ENCODE measurements at places on chromosomes 7 and 10. TPM values are rescaled to one million over a fixed set of nuclear protein-coding genes. Genes with fewer than 3 reads are reported as not detected.

- no peak for DNase-seq
These were observed 93.4 kb downstream of the ZNF365 start for GRCh38 chr10:62467527-62467926.

- DNase-seq = no peak
These were observed 57.6 kb upstream of the CROT start for GRCh38 chr7:87287738-87288341.

GRCh38 chr7:6078548-6078947 is 47.4 kb downstream of the ANKRD61 start:
- no peak for DNase-seq

- no peak for DNase-seq
These were observed 65.1 kb downstream of the AMZ1 start for GRCh38 chr7:2753148-2753547.

DNA sequence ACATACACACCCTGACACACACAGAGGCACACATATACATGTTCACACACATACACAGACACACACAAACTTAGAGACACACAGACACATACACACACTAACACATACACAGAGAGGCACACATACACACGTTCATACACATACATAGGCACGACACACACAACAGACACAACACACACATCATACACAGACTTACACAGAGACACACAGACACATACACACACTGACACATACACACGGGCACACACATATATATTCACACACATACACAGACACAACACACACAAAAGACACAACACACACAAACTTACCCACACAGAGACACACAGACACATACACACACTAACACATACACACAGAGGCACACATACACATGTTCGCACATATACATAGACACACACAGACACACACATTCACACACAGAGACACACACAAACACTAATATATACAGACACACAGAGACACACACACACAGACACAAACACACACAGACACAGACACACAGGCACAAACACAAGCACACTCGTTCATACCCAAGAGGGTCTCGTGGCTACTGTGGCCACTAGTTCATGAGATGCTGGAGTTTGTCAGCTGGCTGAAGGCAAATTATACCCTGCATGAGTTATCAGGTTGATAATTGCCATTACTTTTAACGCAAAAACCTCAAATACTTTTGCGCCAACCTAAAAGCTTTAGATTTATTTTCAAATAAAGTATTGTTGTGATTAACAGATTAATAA is 17.7 kb upstream of the KLF6 start:
- no peak for DNase-seq

DNA sequence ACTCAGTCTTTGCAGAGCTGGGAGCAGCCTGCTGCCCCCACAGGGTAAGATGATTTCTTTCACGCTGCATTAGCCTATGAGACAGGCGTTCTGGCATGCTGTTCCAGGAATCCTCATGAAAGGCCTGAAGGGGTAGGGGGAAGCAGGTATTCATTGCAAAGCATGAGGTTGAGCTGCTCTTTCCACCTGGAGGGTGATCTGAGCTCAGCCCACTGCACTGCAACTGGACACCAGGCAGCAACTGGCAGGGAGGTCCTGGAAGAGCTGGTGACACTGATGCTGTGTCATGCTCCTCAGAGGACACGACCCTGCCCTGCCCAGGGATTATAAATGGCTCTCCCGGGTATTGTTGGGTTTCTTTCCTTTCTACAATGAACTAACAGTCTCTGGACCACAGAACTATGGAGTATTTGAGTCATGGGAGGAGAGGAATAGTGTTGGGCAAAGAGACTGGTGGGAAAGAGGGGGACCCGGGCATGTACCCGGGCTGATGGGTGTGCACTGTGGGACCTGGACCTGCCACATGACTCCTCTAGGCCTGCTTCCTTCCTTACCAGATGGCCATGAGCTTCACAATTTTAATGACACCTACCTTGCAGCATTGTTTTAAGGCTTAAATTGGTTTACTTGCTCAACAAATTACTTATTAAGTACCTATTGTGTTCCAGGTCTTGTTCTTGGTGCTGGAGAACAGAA is 24.3 kb downstream of the SLC25A28 start:
- DNase-seq = no peak

DNA sequence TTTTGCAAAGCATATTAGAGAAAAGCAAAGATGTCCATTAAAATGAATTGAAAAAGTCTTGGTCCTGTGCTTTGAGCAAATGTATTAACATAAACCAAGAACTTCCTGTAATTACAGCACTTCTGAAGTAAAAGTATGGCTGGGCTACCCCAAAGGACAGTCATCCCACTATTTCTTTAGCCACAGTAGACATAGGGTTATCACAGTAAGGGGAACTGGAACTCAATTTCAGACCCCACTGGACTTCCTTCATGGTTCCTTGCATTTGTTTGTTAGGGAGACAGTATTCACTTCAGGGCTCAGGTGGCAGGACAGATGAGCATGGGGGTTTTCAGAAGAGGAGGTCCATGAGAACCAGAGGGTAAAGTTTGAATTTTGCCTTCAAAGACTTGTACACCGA is 203.1 kb upstream of the PDE1C start:
- DNase-seq = no peak

DNA sequence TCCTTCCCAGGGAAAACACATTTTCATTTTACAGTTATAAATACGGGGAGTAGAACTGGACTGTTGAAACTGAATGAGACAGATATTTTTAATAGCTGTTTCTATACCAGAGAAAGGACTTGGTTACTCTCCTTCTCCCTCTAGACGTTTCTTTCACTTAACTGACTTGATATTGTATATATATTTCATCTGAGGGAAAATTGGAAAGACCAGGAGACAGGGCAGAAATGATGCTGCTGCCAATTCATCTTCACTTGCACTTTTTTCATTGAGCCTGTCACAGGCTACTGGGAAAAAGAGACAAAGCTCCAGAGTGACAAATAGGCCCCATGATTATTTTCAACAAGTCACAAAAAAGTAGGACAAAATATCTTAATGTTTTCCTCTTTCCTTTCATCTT is 636.0 kb upstream of the TPK1 start:
- DNase-seq = no peak

- DNase-seq = no peak
These were observed 6.2 kb downstream of the NKX6-2 start for GRCh38 chr10:132779549-132780294.

GRCh38 chr7:67729771-67730170 is 733.1 kb downstream of the TYW1 start:
- DNase-seq = no peak

DNA sequence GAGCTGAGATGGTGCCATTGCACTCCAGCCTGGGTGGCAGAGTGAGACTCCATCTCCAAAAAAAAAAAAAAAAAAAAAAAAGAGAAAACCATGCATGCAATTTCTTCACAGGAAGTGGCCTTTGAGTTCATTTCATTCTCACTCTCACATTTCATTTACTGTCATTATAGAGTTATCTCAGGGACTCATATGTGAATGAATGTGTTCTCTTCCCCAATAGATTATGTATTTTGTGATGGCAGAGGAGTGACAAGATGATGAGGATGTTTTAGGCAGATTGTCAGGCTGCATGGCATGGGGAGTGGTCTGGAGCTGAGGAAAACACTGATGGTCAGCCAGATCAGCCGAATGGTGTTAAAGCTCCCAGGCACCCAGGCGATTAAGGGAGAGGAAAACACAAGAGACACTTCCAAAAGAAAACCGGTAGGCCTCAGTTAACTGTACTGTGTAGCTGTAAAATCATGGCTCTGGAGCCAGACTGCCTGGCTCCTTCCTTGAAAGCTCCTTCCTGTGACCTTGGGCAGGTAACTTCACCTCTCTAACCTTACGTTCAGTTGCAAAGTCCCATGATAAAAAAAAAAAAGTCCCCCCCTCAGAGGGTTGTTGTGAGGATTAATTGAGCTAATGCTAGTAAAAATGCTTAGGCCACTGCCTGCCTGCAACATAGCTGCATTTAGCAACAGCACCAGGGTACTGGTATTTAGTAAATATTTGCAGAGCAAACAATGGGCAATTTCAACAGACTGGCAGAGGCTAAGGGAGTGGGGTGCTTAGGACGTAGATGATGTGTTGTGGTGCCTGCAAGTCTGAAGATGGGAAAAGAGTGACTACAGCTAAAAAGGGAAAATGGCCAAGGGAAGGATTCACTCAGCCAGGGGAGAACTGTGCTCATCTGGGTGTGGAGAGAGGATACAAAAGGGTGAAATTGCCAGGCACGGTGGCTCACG is 6.9 kb downstream of the FRAT2 start:
- no peak for DNase-seq

DNA sequence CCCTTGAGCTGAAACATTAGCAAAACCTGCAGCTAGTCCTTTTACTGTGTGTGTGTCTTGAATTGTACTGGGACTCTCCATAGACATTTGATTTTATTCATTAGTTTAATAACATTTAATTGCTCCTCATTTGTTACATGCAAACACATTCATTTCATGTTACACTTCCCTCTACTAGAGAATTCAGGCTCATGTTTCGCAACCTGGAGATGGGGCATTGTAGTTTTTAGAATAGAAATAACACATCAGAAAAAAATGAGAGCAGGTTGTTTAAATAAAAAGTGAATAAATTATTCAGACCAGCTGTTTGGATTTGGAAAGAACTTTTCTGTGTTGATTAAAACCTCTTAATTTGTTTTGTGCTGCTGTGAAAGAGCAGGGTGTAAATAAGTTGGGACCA is 243.9 kb downstream of the ETV1 start:
- no peak for DNase-seq

DNA sequence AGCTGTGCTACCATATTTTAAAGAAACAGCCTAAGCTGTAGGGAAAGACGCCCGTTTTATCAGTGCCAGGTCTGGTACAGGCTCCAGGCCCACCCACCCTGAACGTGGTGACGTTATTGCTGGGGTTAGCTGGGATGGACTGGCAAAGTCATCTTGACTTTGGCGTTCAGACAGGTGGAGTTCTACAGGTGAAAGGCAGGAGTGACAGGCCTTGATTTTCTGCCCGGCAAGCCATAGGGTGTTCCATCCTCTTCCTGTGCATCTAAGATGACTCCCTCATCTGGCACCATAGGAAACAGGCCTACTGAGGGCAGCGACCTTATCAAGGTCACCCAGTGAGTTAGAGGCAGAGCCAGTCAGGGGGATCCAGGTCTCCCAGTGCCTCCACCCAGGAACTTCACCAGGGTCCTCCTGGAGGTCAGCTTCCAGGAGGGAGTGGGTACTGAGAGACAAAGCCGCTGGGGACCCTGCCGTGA is 41.6 kb downstream of the HK1 start:
- DNase-seq = peak; percentile 68

GRCh38 chr7:121442845-121443244 is 46.7 kb upstream of the FAM3C start:
- DNase-seq = peak; percentile 56

DNA sequence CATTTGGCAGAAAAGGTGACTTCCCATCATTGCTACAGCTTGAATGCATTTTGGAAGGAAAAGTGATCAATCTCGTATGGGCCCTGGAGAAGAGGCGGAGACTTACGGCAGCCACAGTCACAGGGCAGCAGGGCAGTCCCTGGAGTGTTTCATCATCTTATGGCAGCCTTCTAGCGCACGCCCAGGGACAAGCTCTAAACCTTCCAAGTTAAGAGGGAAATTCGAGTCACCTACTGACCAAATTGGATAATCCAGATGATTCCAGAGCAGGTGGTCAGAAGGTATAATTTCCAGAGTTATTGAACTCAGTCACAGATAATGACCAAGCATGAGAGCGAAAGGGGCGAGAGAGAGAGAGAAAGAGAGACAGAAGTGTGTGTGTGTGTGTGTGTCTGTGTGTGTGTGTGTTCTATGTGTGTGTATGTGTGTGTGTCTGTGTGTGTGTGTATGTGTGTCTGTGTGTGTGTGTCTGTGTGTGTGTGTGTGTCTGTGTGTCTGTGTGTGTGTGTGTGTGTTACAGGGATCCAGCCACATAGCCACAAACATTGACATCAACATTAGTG is 123.7 kb upstream of the ADAM12 start:
- DNase-seq = no peak

DNA sequence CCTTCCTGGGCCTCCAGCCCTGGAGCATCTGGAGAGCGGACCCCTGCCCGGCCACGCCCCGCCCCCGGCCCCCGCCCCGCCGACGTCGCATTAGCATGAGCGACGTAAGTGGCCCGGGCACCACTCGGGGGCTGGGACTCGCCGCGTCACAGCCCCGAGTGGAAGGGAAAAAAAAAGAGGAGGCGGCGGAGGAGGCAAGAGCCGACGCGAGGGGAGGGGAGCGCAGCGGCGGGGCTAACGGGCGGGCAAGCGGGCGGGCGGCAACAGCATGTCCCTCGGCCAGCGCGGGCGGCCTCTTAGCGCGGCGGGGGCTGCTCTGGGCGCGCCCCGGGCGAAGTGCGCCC is at the start of gene SLC18A3:
SLC18A3 (plus strand) TSS at position 197 of the 344 bp plus-strand sequence. CDS start 431 bp downstream, outside the sequence.
- no peak for DNase-seq

GRCh38 chr7:12754179-12754578 is 66.7 kb downstream of the ARL4A start:
- DNase-seq = no peak

DNA sequence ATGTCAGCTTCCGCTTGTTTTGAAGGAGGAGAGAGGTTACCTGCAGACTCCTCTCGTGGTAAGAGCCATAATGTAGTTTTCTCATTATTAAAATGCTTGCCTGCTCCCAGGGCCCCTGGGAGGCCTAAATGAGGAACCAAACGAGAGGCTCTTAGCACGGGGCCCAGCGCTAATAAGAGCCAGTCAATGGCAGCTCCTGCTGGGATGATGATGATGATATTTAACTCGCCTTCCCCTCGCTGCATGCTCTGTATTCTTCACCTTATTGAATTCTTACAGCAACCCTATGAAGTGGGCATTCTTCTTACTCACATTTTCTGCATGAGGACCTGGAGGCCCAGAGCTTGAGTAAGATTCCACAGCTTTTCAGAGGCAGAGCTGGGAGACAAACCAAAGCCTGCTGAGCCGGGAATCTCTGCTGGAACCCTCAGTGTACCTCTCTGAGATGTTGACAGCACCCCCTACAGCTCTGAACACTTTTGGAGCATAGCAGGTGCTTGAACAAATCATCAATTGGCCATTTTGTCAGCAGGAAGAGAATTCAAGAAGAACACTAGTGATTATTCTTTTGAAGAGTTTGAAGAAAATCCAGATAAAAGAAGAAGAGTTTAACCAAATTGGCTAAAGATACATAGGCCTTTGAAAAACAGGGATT is 93.1 kb upstream of the HABP2 start:
- no peak for DNase-seq

GRCh38 chr10:58952747-58953466 is 223.5 kb upstream of the PHYHIPL start:
- peak; percentile 70 for DNase-seq

- no peak for DNase-seq
These were observed 983.0 kb downstream of the SORCS1 start for GRCh38 chr10:106181501-106181900.

DNA sequence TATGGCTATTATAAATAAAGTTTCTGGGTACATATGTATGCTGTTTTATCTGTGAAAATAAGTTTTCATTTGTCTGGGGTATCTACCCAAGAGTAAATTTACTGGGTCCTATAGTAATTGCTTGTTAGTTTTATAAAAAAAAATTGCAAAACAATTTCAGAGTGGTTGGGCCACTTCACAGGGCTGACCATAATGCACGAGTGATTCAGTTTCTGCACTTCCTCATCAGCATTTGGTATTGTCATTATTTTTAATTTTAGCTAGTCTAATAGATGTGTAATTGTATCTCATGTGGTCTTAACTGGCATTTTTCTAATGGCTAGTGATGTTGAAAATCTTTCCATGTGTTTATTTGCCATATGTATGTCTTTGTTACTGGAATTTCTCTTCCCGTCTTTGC is 452.4 kb upstream of the AKR1E2 start:
- no peak for DNase-seq

Gene MBL2
- total RNA-seq = not detected

Gene FAM25A
- total RNA-seq = not detected

Gene C10orf143
- 2.5 TPM for total RNA-seq

Gene CDH23
- total RNA-seq = 1.3 TPM

Gene RBM28
- total RNA-seq = 85.8 TPM

Gene MET
- 2.2 TPM for total RNA-seq

Gene TBX20
- 0.24 TPM for total RNA-seq

Gene SUMF2
- 154 TPM for total RNA-seq
